ENCODE measurements at places on chromosomes 2 and 18. TPM values are rescaled to one million over a fixed set of nuclear protein-coding genes. Genes with fewer than 3 reads are reported as not detected.

PLGLB1 gene
- total RNA-seq, result 0.32 TPM

MTCL1 gene
- 80.5 TPM for total RNA-seq

ASAP2 gene
- total RNA-seq, result 39.0 TPM

CDH7 gene
- total RNA-seq, result not detected

UGT1A8 gene
- not detected for total RNA-seq

SNX17 gene
- 169 TPM for total RNA-seq

ITPRIPL1 gene
- 3.2 TPM for total RNA-seq

CHRND gene
- not detected for total RNA-seq

MTERF4 gene
- 18.0 TPM for total RNA-seq

SLC30A3 gene
- total RNA-seq, result 0.32 TPM

HTR2B gene
- total RNA-seq, result 159 TPM

IFIH1 gene
- 3.9 TPM for total RNA-seq

KCNIP3 gene
- 2.6 TPM for total RNA-seq
